ENCODE measurements at places on chromosomes 12 and 14.

DNA sequence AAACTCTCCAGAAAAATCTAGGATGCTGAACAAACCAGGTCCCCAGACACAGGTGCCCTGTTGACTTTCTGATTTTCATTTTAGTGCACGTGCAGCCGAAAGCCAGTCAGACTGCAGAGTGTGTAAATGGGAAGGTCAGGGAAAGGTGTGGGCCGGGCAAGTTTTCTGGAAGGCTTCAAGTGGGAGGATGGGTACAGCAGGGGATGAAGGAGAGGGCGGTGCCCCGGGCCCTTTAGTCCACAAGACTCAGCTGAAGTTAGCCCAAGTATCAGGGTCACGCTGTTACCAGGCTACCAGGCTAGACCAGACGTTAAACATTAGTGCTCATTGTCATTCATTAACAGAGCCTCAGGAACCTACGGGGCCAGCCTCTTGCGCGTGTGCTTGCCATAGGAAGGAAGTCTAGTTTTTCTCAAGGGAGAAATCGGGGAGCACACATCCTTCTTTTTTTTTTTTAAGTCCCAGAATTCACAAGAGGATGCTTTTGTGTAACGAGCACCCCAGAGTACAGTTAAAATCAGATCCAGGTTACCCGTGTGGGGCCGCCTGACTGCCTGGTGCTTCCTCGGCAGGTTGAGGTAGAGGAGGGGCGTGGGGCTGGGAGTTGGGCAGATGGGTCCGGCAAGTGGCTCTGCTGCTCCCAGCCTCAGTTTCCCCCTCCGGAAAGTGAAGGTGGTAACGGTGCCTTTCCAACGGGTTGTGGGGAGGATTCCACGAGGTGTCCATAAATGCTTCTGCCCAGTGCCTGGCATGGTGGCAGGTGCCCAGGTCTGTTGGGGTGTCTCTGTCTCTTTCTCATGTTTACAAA lies 19.1 kb downstream of the BCL7A start:
- no peak for DNase-seq

DNA sequence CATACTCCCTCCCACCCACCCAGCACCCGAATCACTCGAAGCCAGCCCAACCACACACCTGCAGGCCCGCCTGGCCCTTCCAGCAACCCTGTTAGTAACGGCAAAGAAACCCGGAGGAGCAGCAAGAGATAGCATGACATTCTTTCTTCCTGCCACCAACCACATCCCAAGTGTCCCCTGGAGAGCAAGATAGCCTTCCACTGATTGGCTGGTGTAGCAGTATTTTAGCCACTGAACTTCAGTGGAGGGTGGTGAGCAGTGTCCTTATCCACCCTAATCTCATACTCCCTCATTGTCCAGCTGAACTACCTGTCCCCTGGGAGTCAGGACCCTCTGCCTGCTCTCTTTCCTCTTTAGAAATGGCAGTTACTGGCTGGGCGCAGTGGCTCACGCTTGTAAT lies 769 bp upstream of the SLC39A5 start:
- no peak for DNase-seq

DNA sequence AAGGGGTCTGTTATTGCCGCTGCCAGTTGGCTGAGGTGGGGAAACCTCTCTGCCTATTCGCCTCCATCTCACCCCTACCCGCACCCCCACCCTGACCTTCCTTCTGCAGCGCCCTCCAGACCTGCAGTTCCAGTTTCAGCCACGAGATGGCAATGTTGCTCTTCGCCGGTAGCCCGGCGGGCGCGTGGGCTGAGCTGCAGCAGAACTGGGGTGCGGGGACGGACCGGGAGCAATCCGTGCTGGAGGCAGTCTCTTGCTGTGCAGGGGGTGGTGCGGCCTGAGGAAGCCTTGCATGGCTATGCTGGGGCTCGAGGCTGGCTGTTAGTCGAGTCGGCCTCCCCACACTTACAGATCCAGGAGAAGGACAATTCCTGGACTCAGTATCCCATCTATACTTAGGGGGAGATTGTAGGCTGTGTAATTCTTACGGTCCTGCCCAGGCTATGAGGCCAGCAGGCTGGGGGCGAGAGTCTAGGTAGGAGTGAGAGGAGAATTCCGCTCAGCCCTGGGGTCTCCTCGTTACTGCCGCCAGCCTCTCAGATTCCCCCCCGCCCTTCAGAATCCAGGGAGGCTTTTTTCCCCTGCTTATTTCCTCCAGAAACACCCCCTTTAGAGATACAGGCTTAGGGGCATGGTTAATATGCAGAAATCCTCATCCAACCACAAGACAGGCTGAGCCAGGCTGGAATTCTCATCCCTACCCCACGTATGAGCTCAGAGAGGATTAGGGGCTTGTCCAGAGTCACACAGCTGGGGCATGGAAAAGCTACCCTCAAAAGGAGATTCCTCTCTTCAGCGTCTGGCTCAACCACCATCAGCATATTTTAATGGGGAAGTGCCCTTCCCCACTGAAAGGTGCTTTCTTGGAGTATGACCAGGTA lies 118.2 kb downstream of the AACS start:
- DNase-seq = peak; percentile 56

DNA sequence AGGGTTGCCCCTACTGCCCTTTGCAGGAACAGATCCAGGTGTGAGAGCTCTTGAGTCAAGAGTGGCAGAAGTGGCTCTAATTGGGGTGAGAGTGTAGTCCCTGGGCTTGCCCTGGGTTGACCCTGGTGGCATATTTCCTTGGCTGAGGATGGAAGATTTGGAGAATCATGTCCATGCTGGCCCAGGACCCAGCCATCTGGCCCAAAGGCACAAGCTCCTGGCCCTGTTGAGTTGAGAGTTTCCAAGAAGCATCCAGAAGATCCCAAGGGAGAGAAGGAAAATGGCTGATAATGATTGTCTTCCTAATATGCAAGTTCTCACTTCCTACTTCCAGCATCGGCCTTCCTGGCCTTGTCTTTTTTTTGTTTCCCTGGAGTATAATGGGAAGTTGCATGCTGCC lies 55.5 kb upstream of the SRSF5 start:
- DNase-seq = no peak

DNA sequence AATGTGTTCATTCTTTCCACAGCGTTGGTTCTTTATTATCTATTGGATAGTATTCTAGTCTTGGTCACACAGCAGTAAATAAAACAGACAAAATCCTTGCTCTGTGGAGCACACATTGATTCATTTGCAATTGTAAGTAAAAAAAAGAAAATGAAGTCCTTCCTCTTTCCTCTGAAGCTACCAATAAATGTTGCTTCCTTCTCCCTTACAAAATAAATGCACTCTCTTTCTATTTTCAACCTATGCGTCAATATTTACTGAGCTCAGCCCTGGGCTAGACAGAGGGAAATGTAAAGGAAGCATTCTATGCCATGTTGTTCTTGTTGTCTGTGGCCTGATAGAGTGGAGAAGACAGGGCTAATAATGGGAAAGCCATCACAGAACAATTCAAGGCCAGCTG lies 2.9 kb downstream of the ABHD12B start:
- no peak for DNase-seq

GRCh38 chr12:124323771-124324530 lies 29.1 kb downstream of the RFLNA start:
- DNase-seq = no peak

GRCh38 chr14:70073924-70074566 lies 114.7 kb downstream of the SLC8A3 start:
- peak; percentile 76 for DNase-seq

DNA sequence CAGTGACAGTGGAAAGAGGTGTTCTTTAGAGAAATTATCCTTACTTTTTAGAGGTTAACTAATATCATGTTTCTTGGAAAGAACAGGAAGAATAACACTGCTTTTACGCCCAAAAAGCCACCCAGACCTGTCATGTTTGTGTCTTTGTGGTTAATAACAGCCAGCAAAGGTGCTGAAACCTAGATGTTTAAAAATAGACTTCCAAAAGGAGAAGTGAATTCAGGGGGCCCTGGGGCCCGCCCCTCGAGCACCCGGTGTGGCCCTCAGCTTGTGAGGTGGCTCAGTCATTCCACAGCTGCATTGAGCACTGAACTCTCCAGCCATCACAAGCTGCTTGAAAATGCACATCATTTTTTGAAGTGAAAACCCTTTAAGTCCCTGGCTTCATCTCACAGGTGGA lies 20.8 kb upstream of the AMN start:
- DNase-seq = no peak

DNA sequence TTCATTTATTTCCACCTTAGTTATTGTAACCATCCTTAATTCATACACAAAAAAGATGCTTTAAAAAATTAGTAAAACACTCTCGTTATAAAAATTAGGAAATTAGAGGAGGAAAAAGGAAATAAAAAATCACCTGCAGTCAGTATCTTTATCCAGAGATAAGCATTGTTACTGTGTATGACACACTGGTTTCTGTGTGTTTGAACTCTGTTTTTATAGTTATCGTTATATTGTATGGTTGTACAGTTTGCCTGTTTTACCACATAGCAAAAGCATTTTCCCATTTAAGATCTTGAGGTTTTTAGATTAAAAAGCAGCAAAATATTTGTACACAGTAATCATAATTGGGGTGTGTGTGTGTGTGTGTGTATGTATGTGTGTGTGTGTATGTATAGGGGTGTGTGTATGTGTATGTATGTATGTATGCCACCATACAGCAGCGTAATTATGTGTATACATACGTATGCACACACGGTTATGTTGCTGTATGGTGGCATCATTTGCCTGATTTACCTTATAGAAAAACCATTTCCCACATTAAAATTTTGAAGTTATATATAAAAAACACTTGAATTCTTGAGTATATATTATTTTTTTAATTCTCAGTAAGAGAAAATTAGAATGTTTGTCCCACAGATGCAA lies 19.8 kb downstream of the WNK1 start:
- DNase-seq = no peak

DNA sequence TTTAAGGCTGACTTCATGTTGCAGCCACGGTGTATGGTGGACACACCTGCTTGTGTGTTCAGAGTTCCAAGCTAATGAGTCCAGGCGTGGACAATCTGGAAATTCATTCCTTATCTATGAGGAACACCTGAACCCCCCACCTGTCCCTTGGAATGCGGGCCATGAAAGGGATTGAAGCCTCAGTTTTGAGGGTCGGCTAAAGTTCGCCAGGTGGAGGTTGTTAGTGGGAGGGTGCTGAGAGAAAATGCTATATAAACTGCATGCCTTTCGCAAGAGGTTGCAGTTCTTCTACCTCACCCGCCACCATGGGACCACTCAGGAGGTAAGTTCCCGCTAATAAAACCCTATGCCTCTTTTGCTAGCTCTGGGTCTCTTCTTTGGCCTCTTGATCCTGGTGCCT lies 348.0 kb downstream of the BCL11B start:
- DNase-seq = no peak

GRCh38 chr12:42802785-42803189 lies 213.2 kb upstream of the PRICKLE1 start:
- DNase-seq = no peak

GRCh38 chr12:48961801-48962200 lies 4.5 kb upstream of the ARF3 start:
- DNase-seq = no peak

DNA sequence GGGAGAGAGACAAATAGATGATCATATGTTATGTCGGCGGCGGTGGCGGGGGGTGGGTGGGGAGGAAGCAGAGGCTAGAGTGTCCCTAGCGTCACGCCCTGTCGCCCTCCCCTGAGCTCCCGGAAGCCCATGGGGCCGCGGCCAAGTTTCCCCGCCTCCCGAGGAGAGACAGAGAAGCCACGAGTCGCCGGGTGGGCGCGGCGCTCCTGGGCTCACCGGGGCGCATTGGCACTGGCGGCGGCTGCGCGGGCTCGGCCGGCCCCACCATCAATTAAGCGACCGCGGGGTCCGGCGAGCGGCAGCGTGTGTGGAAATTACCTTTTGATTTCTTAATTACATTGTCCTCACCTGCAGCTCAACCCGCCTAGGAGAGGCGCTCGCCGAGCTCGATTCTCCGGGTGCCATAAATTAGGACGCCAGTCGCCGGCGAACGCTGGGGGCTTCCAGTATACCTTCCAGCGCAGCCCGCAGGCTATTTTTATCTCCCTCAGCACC lies 119.9 kb upstream of the LHX5 start:
- peak; percentile 59 for DNase-seq

DNA sequence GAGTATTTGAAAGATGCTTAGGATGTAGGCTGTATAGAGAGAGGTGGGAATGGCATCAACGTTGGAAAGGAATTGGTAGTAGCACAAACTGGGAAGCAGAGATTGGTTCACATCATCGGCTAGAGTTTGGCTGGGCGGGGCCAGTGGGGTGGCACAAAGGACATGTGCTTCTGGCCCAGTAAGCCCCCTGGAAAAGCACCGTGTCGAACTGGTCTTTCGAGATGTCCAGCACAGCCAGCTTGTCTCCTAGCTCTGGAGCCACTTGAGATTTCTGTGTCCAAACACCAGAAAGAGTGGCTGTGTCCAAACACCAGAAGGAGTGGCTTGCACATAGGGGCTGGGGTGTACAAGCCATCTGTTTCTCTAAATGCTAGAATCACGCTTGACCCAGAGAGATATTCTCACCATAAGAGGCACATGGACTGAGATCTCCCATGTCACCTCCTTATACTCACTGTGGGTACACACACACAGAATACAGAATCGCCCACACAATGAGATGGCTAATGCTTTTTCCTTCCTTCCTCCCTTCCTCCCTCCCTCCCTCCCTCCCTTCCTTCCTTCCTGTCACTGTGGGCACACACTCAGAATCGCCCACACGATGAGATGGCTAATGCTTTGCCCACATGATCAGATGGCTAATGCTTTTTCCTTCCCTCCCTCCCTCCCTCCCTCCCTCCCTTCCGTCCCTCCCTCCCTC lies 41.8 kb upstream of the KCNK13 start:
- DNase-seq = no peak

DNA sequence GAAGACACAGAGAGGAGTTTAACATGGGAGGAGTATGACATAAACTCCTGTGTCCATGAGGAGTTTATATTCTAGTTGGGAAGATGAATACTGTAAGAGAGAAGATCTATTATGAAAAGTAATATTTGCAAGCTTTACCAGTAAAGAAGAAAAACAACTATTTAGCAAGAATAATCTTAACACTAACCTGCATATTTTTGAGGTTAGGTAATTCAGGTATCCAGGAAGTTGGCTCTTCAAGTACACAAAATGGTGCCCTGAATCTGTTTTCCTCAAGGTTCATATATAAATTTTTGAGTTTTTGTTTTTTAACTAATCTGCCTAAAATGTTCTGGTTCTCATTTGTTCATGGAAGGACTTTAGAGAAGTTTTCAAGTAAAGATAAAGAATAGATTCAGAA lies 33.9 kb upstream of the KCNMB4 start:
- no peak for DNase-seq
